ENCODE measurements at places on chromosomes 3 and 15.

- no peak for DNase-seq
Measured at GRCh38 chr3:41198046-41198445, 1.3 kb upstream of the CTNNB1 start.

DNA sequence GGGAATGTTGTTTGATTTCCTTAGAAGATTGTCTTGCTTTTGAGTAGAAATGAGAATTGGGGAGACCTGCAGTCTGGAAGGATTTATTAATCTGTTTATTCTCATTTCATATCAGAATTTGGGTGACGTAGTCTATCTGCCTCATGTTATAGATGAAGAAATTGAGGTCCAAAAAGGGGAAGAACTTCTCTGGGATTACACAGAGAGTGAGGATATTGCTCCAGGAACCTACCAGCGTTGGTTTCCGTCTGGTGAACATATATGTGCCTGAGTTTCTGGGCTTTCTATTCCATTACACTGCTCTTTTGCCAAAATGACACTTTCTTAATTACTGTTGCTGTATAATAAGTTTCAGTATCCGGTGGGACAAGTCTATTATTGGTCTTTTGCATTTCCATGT is 51.8 kb downstream of the CTDSPL start:
- no peak for DNase-seq

DNA sequence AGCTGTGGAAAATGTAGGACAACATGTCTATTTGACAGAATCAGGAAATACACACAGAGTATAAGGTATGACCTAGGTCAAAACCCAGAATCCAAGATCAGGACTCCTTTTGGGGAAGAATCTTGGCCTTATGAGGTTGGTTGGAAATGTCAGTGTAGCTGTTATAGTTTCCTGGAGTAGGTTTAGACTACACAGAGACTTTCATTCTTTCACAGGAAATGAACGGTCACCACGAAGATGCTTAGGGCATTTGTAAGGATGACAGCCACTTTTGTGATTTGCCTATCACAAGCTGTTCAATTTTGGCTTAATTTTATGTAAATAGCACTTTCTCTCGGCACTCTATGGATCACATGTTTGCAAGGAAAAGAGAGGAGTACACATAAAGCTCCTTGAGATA is 18.6 kb upstream of the ZBTB20 start:
- DNase-seq: no peak

- DNase-seq: no peak
Measured at GRCh38 chr3:13549623-13550422, 898 bp downstream of the FBLN2 start.

DNA sequence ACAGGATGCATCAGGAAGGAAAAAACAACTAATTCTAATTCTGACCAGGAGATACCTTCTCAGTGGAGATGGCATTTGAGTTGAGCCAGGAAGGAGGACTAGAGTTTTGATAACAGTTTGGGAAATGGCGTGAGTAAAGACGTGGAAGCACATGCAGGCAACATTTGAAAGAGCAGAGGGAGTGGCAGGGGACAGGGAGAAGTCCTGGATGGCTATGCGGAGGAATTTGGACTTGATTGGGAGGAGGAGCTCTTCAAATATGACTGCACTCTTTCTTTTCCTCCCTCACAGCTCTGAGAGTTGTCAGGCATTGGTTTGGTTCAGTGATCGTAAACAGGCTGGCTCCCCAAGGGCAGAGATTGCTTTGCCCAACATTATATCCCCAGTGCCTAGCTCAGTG is 84.0 kb upstream of the LIMD1 start:
- DNase-seq: no peak

- no peak for DNase-seq
Measured at GRCh38 chr3:24472358-24472757, 22.3 kb downstream of the THRB start.

DNA sequence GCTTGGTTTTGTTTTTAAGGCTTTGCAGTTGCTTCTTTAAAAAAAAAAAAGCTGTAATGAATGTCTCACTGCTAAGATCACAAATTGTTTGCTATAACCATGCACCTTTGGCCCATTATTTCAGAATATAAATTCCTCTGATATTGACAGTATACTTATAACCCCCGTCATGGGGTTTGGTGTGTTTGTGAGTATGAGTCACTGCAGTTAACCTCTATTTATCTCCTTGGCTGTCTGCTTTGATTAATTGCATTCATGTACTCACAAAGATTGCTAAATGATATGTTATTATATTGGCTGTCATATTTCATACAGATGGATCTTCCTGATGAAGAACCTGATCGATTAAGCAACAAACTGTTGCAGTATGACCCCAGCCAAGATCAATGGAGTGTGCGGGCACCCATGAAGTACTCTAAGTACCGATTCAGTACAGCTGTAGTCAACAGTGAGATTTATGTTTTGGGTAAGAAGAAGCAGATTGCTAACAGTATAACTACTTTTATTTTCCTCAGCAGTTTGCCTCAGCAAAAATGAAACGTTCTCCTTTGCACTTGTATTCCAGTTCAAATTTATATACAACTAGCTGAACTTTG is 14.9 kb downstream of the KBTBD12 start:
- no peak for DNase-seq

DNA sequence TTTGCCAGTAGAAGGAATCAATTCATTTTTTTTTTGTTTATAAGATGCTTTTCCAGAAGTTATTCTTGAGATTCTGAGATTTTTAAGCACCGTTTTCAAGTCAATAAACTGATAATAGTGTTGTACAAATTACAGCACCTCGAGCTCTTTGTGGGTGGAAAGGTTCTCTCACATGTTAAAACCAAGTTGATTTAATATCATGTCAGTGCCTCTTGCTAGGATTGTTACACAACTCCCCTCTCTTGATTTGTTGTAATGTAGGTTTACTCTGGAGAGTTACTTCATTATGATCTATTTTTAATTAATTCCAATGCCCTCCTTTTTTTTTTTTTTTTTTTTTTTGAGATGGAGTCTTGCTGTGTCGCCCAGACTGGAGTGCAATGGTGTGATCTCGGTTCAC is 25.8 kb upstream of the UBXN7 start:
- DNase-seq: no peak

DNA sequence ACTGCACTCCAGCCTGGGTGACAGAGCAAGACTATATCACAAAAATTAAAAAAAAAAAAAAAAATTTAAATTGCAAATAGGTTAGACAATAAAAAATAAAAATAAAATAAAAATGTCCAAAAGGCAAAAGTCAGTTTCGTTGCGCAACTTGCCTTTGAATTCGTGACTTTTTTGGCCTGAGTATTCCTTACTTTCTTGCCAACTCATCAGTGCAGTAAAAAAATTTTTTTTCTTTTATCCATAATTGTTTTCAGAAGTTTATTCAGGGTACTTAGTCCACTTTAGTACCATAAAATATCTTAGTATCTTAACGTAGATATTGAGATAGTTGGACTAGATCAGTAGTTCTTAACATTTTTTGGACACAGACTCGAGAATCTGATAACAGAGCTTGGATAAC is 22.4 kb upstream of the CILP start:
- DNase-seq: no peak
